Activated T-helper 1 cell treated with anti-CD3 and anti-CD28 coated beads, Interleukin-12 subunit alpha, Interleukin-12 subunit beta, Interleukin-2, Interleukin-4 antibody, amounts not matched to agents 30 ng/mL and 10 ng/mL and 1 ng/mL, durations not matched to agents 14 hours and 24 hours and 36 hours (primary cell): ENCODE measurements at places on chromosomes 6 and 20.

DNA sequence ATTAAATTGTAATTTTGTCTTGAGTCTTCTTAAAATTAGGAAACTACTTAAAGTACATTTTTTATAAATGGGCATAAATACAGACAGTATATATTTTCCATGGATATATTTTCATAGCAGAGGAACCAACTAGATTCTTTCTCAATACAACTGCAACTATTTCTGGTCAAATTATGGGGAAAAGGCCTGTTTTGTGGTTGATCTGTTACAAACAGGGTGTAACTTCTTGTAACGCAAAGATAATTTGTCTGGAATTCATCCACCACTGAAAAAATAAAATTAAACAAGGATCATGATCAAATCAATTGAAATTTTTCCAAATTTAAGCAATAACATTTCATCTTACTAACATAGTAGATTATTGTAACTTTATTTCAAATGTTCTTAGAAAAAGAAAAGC, 67.2 kb upstream of the RNF146 start:
- no peak overlapping the region for H3K27ac ChIP-seq
- no peak for DNase-seq
- no peak overlapping the region for H3K4me3 ChIP-seq
- H3K36me3 ChIP-seq = no peaks in the 10 kb centered on the region

GRCh38 chr6:84556541-84557335, 207.7 kb downstream of the TBX18 start:
- no peak overlapping the region for H3K27ac ChIP-seq
- H3K27me3 ChIP-seq = no peaks in the 10 kb centered on the region
- no peak overlapping the region for H3K4me3 ChIP-seq

DNA sequence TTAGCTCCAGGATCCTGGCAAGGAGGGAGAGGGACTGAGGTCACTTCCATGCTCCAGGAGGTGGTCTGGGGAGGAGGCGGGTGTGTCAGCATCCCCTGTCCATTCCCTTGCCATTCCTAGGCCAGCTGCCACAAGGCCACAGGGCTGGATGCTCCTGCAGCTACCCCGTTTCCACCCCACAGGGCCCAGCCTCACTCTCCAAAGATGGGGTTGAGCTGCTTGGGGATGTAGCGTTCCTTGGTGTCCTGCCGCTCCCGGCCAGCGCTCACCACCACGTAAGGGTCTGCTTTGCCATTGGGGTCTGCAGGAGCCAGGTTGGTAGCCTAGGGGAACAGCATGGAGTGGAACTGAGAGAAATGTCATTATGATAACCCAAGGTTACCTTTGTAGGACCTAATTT, 23.0 kb downstream of the ERGIC3 start:
- H3K27ac ChIP-seq = no peak overlapping the region
- DNase-seq = no peak
- H3K27me3 ChIP-seq = peaks cover 15% of the 10 kb centered on the region
- H3K36me3 ChIP-seq = no peaks in the 10 kb centered on the region

GRCh38 chr6:135117413-135117968, 62.9 kb upstream of the HBS1L start:
- H3K4me1 ChIP-seq = peaks cover 85% of the 10 kb centered on the region
- H3K36me3 ChIP-seq = peaks cover 7% of the 10 kb centered on the region
- peak; percentile 47 for DNase-seq
- H3K27ac ChIP-seq = peak overlapping the region; percentile 97

- no peaks in the 10 kb centered on the region for H3K36me3 ChIP-seq
- peak; percentile 52 for DNase-seq
- no peak overlapping the region for H3K27ac ChIP-seq
- H3K27me3 ChIP-seq = no peaks in the 10 kb centered on the region
Measured at GRCh38 chr20:32902456-32903420, 44.0 kb downstream of the EFCAB8 start.

DNA sequence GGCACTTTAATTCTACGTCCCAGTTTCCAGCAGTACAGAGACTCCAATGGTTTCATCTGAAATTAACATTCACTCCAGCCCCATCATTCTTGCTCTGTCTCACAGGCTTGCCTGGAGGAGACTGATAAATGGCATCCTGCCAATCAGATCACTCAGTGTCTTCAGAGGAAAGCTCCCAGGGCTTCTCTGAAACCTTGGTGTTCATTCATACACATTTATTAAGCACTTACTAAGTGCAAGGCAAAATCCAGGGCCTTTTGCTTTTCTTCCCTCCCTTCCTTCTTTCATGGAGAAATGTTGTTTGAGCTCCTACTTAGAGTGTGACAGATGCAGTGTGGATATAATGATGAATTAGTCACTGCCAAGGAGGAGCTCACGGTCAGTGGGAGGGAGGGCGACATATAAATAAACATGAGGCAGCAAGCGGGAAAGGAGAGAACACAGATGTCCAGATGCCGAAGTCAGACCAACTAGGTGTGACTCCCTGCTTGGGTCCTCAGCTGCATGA, 106.7 kb upstream of the DTNBP1 start:
- no peaks in the 10 kb centered on the region for H3K27me3 ChIP-seq
- peaks cover 2% of the 10 kb centered on the region for H3K36me3 ChIP-seq
- H3K4me3 ChIP-seq = no peak overlapping the region
- DNase-seq = no peak
- H3K27ac ChIP-seq = no peak overlapping the region

DNA sequence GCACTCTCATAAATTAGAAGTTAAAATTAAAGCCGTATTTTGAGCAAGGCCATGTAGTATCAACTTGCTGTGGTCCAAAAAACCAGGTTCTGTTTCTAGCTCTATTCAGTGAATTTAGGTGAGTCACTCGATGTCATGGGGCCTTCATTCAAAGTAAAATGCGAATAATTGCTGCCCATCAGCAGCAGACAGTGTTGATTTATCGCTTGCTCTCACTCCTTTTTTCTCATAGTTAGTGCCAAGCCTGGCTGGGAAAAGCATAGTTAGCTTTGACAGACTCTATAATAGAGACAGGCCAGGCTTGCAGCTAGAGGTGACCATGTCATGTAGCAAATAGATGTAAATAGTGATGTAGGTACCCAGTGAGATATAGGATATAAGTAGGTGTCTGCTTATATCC, 136.0 kb downstream of the EDN1 start:
- no peak for DNase-seq
- no peak overlapping the region for H3K27ac ChIP-seq
- H3K27me3 ChIP-seq = no peaks in the 10 kb centered on the region
- H3K36me3 ChIP-seq = no peaks in the 10 kb centered on the region

GRCh38 chr6:107807196-107807811, 16.8 kb downstream of the SCML4 start:
- peaks cover 3% of the 10 kb centered on the region for H3K27me3 ChIP-seq
- peaks cover 2% of the 10 kb centered on the region for H3K36me3 ChIP-seq
- no peak for DNase-seq

DNA sequence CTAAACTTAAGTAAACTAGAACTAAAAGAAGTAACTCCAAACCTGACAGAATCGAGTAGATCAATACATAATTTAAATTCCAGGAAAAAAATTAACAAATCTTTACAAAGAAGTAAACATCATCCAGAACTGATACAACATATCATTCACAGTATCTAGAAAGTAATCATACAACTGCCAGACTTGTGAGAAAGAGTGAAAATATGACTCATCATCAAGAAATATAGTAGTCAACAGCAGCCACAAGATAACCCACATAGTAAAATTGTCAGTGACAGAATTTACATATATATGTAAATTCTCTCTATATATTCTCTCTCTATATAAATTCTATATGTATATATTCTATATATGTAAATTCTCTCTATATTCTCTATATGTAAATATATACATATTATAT, 242.8 kb upstream of the RGS17 start:
- H3K4me1 ChIP-seq = no peaks in the 10 kb centered on the region
- DNase-seq = no peak
- no peak overlapping the region for H3K4me3 ChIP-seq
- H3K36me3 ChIP-seq = no peaks in the 10 kb centered on the region
- H3K27me3 ChIP-seq = no peaks in the 10 kb centered on the region

DNA sequence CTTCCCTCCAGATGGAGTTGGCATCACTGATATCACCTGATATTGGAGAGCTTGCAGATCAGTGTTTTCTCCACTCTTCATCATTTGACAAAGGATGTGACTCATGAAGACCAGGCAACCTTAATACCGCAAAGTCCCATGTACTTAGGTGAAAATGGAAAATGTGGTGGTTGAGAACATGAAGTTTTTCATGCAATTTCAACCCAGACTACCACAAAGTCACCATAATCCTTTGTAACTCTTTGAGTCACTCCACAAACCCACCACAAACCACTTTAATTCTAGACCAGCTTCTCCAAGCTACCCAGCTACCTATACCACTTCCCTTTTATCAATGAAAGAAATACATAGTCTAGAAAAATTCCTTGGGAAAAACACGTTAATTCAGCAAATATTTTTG, 7.1 kb downstream of the NHLRC1 start:
- H3K27me3 ChIP-seq = peaks cover 64% of the 10 kb centered on the region
- H3K4me1 ChIP-seq = peaks cover 11% of the 10 kb centered on the region
- H3K36me3 ChIP-seq = no peaks in the 10 kb centered on the region

GRCh38 chr6:148629592-148630465, 117.0 kb upstream of the UST start:
- no peaks in the 10 kb centered on the region for H3K36me3 ChIP-seq
- H3K27me3 ChIP-seq = peaks cover 10% of the 10 kb centered on the region
- no peaks in the 10 kb centered on the region for H3K4me1 ChIP-seq
- H3K27ac ChIP-seq = no peak overlapping the region
- DNase-seq = no peak
- H3K4me3 ChIP-seq = no peak overlapping the region

- no peak overlapping the region for H3K4me3 ChIP-seq
- DNase-seq = no peak
- no peak overlapping the region for H3K27ac ChIP-seq
- peaks cover 8% of the 10 kb centered on the region for H3K27me3 ChIP-seq
Measured at GRCh38 chr20:17803765-17804164, 104.0 kb downstream of the BANF2 start.

DNA sequence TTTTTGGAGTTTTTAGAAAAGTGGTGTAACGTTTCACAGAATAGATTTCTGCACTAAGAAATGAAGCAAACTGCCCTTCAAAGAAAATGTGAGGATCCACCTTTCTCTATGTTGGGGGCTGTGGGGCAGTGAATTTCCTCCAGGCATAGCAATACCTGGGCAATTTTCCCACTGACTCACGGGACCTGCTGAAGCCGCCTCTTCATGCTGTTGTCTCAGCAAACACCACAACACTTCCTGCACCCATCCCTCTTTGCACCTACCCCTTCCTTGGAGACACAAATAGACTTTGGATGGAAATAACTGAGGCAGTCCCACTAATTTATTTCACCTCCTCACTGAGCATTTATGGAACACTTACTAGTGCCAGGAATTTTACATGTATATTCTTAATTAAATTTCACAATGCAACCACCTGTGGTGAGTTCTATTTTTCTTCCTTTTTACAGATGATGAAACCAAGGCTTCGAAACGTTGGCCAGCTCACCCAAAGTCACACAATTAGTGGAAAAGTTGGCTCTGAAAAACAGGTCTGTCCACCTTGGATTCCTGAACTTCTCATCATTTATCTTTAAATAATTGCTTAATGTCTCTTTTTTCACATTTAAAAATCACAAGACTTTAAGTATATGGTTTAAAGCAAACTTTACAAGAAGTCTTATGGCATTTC, 17.2 kb upstream of the ADGRF1 start:
- no peaks in the 10 kb centered on the region for H3K4me1 ChIP-seq
- DNase-seq = no peak
- no peak overlapping the region for H3K27ac ChIP-seq
- H3K4me3 ChIP-seq = no peak overlapping the region
- no peaks in the 10 kb centered on the region for H3K36me3 ChIP-seq

DNA sequence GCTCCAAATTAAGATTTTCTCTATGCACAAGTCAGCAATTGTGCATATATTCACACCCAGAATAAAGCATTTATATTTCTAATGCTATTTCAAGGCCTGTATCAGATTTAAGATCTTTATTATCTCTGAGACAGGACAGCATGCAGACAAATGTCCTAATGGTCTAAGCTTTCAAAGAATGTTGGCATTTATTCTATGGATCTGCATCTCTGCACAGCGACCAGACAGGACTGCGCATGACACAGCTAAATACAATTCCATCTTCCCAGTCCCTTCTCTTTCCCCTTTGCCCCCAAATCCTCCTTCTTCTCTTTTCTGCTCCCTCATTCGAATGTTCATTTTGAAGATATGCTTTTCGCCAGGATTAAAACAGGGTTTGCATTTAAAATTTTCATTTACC, 478.5 kb downstream of the PKHD1 start:
- no peaks in the 10 kb centered on the region for H3K36me3 ChIP-seq
- H3K4me1 ChIP-seq = no peaks in the 10 kb centered on the region
- no peak overlapping the region for H3K4me3 ChIP-seq
- no peaks in the 10 kb centered on the region for H3K27me3 ChIP-seq
- H3K27ac ChIP-seq = no peak overlapping the region
- DNase-seq = no peak

DNA sequence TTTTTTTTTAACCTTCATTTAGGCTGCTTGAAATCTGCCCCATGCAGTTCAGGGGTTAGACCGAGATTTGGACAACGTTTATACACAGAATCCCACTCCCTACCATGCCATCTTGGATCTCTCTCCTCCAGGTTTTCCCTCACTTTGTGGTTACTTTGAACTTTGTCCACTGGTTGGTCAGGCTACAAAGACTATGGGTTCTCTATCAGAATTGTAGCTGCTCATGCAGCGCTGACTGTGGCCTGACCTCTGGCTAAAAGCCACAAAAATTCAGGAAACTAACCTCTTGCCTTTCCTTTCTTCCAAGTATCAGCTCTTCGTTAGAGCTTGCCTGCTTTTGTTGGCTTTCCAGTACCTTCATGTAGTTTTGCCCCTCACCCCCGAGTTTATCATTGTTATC, 44.9 kb upstream of the KCNG1 start:
- H3K27ac ChIP-seq = no peak overlapping the region
- H3K4me1 ChIP-seq = peaks cover 26% of the 10 kb centered on the region
- H3K27me3 ChIP-seq = peaks cover 5% of the 10 kb centered on the region
- peaks cover 2% of the 10 kb centered on the region for H3K36me3 ChIP-seq
- DNase-seq = no peak
- H3K4me3 ChIP-seq = no peak overlapping the region

- H3K4me3 ChIP-seq = no peak overlapping the region
- H3K27me3 ChIP-seq = peaks cover 3% of the 10 kb centered on the region
- no peak for DNase-seq
- no peaks in the 10 kb centered on the region for H3K36me3 ChIP-seq
- H3K4me1 ChIP-seq = no peaks in the 10 kb centered on the region
Measured at GRCh38 chr6:169008641-169009257, 244.9 kb downstream of the THBS2 start.

DNA sequence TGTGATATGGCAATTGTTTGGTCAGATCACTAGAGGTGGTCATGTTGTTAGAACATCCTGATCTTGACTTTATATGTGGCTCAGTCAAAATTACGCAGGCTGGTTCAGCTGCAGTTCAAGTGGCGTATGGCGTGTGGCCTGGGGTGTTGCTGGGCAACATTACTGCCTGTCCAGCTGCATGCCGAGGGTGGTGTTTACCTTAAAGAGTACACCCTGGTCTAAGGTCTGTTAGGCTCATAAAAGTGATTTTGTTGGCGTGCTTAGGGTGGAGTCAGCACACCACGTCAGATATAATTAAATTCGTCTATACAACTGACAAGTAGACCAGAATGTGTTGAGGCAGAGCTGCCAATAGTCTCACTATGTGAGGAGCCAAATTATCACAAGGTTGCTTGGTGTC, 55.6 kb upstream of the NEDD9 start:
- H3K27ac ChIP-seq = no peak overlapping the region
- peaks cover 41% of the 10 kb centered on the region for H3K36me3 ChIP-seq
- no peaks in the 10 kb centered on the region for H3K27me3 ChIP-seq
- H3K4me3 ChIP-seq = no peak overlapping the region
- H3K4me1 ChIP-seq = peaks cover 26% of the 10 kb centered on the region
